Right ventricle myocardium superior (tissue), 1 donor: ENCODE measurements at places on chromosomes 11 and 22. TPM values are rescaled to one million over a fixed set of nuclear protein-coding genes. Genes with fewer than 3 reads are reported as not detected.

- no peak for DNase-seq
Observed at GRCh38 chr22:47839595-47840227, 1077.3 kb downstream of the TBC1D22A start.

- DNase-seq = no peak
Observed at GRCh38 chr11:59822989-59823566, 12.5 kb upstream of the MRPL16 start.

- DNase-seq = no peak
Observed at GRCh38 chr11:122393209-122393860, 262.2 kb upstream of the UBASH3B start.

GRCh38 chr11:131378931-131379330, 8.5 kb downstream of the NTM start:
- DNase-seq = no peak

TRIM49 gene
- not detected for total RNA-seq

MAPK11 gene
- 8.5 TPM for total RNA-seq

DNA sequence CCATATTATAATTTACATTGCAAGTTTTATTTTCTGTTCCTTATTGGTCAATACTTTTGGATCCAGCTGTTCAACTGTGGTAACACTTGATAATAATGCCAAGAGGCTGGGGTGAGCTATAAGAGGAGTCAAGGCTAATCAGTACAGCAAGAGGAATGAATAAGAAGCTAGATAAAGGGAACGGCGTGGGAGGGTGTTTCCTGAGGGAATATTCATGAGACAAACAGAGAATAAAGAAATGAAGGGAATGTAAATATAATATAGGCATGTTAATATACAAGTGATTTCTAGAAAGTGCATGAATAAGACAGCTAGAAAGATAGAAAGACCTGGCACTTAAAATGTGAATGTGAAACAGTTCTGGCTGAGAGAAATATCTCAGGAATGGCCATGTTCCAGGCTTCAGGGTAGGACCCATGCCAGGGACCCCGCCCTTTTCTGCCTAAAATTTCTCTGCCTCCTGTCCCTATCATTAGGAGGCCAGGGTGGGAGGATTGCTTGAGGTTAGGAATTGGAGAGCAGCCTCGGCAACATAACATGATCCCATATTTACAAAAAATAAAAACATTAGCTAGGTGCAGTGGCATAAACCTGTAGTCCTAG, 3.9 kb downstream of the OR51B4 start:
- no peak for DNase-seq

RFPL2 gene
- not detected for total RNA-seq

- DNase-seq = no peak
Observed at GRCh38 chr11:3609416-3610265, 32.2 kb downstream of the ART5 start.

DNA sequence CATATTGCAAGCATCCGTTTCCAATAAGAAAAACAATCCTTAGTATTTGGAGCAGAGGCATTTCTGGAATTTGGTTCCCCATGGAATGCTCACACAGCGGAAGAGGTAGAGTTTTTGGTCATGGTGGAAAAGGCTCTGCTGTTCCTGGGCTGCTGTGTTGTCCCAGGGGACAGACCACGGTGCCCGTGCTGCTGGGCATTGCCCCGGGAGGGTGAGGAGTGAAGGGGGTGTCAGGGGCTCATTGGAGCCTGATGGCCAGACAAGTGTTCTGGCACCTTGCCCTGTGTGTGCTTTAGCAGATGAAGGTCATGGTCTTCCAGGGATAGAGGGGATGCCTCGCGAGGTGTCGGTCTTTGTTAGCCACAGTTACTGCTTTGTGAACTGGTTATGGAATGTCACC, 61.2 kb downstream of the MPPED1 start:
- no peak for DNase-seq
